Uterus (tissue), 4 donors: ENCODE measurements at places on chromosomes 2 and 18. TPM values are rescaled to one million over a fixed set of nuclear protein-coding genes. Genes with fewer than 3 reads are reported as not detected.

DNA sequence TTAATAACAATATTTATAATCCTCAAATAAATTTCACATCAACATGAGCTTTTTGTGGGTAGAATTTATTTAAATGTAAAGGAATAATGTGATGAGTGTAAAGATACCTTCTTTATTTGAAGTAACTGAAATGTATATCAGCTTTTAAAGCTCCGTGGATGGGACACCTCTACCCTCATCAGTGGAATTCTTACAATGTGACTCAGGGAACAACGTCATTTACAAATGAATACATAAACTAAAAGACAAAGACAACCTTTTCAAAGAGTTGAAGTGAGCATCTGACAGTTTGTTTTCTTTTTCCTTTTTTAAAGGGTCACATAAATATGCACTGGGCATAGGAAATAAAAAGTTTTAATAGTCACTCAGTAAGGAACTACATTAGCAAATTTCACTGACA, 1127.0 kb upstream of the CRIM1 start:
- H3K4me1 ChIP-seq: no peaks in the 10 kb centered on the region
- no peaks in the 10 kb centered on the region for H3K27me3 ChIP-seq
- no peak for DNase-seq
- H3K4me3 ChIP-seq: no peak overlapping the region

- no peaks in the 10 kb centered on the region for H3K27me3 ChIP-seq
- no peaks in the 10 kb centered on the region for H3K36me3 ChIP-seq
- H3K4me3 ChIP-seq: no peak overlapping the region
- H3K4me1 ChIP-seq: peaks cover 8% of the 10 kb centered on the region
- H3K27ac ChIP-seq: peak overlapping the region; percentile 85
These were observed 232.0 kb downstream of the AGAP1 start for GRCh38 chr2:235725841-235726240.

Gene CD207
- 2.9 TPM for total RNA-seq

Gene ASPRV1
- total RNA-seq: 4.4 TPM

Gene NOSTRIN
- total RNA-seq: 27.5 TPM

DNA sequence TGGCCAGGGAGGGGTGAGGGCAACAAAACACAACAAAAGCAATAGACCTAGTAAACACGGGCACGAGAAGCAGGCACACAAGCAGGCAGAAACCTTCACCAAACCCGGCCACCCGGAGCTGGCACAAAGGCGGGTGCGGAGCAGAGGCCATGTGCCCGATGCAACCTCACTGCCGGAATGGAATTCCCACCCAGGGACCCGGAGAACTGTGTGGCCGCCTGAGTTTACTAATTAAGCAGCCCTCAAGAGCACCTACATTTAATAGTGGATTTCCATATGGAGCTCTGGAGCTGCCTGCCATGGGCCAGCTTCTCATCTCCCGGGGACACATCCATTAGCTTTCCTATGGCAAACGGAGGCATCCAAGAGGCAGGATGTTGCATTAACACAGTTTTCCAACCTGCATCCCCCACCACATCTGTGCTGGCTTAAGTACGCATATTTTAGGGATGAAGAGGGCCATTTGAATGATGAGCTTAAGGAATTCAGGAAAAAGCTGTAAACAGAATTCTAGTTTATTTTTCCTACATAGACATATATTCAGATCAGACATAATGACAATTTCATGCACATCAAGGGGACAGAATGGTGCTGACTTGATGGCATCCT, 104.5 kb upstream of the SMIM21 start:
- no peaks in the 10 kb centered on the region for H3K4me1 ChIP-seq
- H3K36me3 ChIP-seq: no peaks in the 10 kb centered on the region
- H3K27ac ChIP-seq: no peak overlapping the region
- no peaks in the 10 kb centered on the region for H3K27me3 ChIP-seq
- no peak overlapping the region for H3K4me3 ChIP-seq

GRCh38 chr18:53665701-53666100, 558.8 kb downstream of the MBD2 start:
- DNase-seq: no peak
- no peaks in the 10 kb centered on the region for H3K36me3 ChIP-seq
- no peaks in the 10 kb centered on the region for H3K27me3 ChIP-seq
- H3K4me1 ChIP-seq: no peaks in the 10 kb centered on the region
- H3K27ac ChIP-seq: no peak overlapping the region
- no peak overlapping the region for H3K4me3 ChIP-seq
